Stimulated activated CD8-positive, alpha-beta memory T cell treated with anti-CD3 and anti-CD28 coated beads, Interleukin-7, amount 100 ng/mL, for 48 hours (primary cell): ENCODE measurements at places on chromosomes 16 and 17.

DNA sequence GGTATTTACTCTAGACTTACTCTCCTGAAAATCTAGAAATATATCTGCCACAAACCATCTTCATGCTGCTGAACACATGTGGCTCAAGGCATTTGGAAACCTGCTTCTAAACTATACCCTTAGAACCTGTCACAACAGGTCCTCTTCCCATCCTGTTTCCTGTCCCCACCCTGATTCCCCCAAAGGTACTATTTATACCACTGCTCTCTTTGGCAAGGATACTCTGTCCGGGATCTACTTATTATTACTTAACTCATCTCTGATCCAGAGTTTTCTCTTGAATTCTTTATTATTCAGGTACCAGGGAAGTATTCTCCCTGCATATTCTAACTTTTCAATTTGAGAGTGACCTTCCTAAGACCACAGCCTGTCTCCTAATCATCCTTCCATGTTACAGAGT is 33.4 kb downstream of the TRAF4 start:
- no peak for DNase-seq

- DNase-seq: peak; percentile 60
Observed at GRCh38 chr17:7280519-7281073, 922 bp upstream of the SLC2A4 start.

DNA sequence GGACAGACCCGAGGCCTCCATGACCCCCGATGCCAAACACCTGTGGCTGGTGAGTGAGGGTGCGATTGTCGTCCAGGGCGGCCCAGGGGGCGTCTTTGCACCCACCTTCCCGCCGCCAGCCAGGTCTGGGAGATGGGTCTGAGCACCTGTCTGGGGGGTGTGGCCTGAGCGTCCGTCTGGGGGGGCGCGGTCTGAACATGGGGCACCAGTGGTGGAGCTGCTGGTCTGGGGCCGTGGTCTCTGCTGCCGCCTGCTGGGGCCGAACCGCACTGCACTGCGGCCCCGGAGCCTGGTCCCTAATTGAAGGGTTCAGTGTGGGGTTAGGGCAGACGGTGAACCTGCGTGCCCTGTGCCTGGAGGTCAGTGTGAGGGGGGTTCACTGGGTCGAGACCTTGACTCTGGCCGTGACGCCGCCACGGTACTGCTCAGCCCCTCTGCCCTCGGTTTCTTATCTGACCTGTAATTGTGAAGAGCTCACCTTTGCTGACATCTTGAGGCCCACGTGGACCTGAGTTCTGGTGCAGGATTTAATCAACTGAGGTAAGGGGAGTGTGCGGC is 12.6 kb upstream of the TCF25 start:
- DNase-seq: peak; percentile 65

GRCh38 chr17:79850571-79851460 is 11.6 kb upstream of the CBX4 start:
- no peak for DNase-seq

GRCh38 chr17:39808409-39808997 is 55.6 kb downstream of the IKZF3 start:
- no peak for DNase-seq

- DNase-seq: no peak
Observed at GRCh38 chr16:48491517-48491916, 106.3 kb upstream of the SIAH1 start.

DNA sequence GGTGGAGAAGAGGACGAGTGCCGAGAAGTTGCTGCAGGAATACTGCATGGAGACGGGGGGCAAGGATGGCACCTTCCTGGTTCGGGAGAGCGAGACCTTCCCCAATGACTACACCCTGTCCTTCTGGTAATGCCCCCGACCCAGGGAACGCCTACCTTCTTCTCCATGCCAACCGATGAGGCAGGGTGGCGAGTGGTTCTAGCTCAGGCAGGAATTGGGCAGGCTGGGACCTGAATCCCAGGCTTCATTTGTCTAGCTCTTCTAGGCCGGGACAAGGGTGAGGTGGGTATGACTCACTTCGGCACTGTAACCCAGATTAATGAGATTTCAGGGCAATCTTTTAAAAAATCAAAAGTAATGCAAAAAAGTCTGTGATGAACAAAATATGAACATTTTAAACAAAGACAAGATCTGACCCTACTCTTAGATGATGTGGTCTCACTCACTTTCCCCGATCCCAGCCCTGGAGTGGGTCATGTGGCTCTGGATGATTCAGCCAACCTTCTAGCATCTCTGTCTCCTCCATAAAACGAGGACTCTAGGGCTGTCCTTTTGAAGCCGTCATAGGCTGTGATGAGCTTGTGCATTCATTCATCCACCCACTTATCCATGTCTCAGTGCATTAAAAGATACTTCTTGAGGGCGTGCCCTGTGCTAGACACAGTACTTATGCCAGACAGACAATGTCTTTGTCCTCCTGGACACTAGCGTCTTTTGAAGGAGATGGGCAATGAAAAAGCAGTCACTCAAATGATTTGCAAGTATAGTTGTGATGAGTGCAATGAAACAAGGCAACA is 102.6 kb downstream of the SDR42E1 start:
- DNase-seq: no peak

GRCh38 chr17:76421044-76421407 is 31.9 kb downstream of the UBE2O start:
- DNase-seq: no peak

GRCh38 chr17:51572115-51572514 is 311.8 kb downstream of the UTP18 start:
- DNase-seq: no peak
